CD4-positive, alpha-beta T cell (primary cell): ENCODE measurements at places on chromosomes 6 and 20.
A peak's percentile ranks its signal among the peaks of the same experiment; 100 is the strongest.

DNA sequence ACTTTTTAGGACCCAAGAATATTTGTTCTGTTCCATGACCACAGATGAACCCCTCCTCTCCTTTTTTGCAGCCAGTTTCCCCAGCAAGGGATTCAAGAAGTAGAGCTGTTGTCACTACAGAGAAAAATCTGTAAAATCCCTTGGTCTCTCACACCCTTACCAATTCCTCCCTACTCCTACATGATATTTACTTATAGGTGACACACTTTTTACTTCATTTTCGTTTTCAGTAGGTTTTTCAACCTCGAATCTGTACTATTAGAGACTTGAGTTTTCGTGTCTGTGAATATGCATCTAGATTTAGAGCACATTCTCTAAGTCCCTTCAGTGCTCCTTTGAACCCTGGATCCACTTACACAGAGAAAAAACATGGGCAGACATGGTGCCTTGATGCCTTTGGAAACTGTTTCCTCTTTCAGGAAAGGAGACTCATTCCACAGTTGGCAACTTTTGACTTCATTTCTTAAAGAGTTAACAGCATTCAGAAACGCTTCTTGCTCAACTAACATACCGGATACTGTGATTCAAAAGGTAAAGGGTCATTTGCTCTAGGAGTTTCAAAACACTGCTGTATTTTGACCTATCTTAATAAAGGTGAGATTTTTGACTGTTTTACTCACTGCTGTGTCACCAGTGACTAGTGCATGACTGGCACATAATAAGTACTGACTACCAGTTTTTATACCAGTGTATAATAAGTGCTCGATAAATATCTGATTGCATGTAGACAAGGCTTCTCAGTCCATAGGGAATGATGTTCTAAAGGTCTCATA is 50.6 kb downstream of the LAMA4 start:
- no peak for DNase-seq

DNA sequence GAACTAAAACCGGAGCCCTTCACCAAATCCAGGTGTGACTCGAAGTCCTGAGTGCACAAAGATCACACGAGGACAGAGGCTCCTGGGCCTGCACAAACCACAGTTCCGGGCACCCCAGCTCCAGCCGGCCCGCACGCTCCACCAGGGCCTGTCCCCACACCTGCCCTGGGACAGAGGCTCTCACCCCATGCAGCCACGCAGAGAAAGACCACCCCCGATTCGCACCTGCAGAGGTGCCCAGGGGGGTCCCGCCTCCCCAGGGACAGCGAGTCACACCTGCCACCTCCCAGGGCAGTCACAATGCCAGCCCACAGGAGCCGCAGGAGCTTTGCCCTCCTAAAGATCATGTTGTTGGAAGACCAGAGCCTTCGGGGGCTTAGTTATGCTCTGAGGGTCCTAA is 25.4 kb upstream of the MRGBP start:
- DNase-seq, result no peak

GRCh38 chr6:79570129-79571029 is 33.1 kb upstream of the LCA5 start:
- DNase-seq, result no peak

DNA sequence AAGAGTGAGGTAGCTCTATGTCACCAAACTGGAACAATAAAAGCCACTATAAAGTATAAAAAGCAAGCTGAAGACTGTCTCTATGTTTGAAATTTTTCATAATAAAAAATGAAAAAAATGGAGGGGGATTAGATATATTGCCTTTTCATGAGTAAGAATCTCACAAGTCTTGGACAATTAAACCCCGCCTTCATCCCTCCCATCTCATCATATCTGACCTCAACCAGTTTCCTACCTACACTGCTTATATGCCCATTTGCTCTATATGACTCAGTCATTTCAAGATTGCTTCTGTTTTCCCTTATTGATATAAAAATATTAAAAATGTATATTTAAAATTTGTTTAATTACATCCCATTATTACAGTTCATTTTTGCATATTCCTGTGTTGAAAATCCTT is 2.9 kb upstream of the TRIM39 start:
- DNase-seq, result no peak

- no peak for DNase-seq
Measured at GRCh38 chr20:23637282-23638221, at the start of gene CST3. TSS of gene CST3 (minus strand) at chr20:23637955. CDS start at chr20:23637862, 93 bp downstream.

DNA sequence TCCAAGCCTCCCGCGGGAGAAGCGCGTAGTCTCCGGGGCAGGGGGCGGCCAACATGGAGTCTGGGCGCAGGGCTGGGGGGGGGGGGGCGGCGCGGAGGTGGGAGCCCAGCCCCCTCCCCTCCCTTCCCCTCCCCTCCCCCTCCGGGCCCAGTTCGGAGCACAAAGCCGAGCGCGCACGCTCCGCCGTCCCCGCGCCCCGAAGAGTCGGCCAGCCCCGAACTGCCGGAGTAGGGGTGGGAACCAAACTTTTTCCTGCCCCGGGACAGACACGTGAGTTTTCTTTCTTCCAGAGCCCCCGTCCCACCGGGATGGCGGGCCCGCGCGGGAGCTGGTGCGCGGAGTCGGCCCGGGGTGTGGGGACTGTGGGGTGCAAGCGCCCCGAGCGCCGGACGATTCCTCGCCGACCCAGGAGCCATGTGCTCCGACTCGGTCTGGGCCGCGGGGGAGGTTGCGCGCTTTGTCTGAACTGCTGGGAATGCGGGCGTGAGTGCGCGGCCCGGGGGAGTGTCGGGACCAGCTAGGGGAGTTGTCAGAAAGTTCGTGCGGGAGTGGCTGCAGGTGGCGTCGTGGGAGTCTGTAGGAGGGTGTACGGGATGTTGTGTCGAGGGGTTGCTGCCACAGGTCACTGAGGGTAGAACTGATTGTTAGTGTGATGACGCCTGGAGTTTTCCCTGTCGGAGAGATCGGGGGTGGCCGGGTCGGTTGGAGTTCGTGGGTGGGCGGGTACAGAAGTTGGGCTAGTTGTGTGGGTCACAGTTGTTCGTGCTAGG is 1.2 kb downstream of the TGIF2 start:
- peak; percentile 55 for DNase-seq

DNA sequence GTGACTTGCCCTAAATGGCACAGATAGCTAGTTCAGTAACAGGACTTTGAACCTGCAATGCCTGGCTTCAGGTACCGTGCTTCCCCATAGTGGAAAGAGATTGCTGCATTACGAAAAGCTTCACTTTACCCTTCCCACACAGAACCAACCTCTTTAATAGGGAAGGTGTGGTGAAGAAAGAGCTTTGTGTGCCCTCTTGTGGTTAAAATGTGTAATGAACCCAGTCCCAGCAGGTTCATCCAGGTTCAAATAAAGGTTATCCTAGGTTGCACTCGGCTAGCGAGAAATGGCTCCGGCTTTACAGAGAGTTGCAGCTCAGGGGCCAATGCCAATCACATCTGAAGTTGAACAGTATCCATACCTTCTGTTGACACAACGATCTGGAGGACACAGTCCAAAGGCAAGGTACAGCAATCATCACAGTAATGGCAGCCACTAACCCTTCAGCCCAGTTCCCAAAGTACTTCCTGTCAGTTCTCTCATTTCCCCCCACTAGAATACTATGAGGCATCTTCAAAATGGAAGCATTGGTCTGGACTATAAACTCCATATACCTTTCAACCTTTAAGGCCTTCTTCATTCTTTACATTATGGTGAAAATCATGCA is 3.0 kb downstream of the DEFB115 start:
- DNase-seq, result no peak

GRCh38 chr6:169955731-169956437 is 204.5 kb downstream of the ERMARD start:
- DNase-seq, result no peak

DNA sequence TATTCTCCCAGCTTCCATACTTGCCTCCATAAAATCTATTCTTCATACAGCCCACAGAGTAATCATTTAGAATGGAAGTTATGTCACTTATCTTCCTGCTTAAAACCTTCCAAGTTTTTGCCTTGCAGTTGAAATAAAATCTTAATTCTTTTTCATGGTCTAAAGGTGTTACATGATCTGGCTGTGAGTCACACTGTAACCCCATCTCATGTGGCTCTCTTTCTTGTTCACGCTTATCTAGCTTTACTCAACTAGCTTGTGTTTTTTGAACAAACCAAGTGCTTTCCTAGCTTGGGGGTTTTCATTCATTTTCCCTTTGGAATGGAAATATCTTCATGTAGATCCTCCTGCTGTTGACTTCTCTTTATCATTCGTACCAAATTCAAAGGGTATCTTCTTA is 23.6 kb upstream of the THEMIS start:
- DNase-seq, result no peak

- DNase-seq, result no peak
Measured at GRCh38 chr6:70241031-70241430, 61.9 kb downstream of the COL9A1 start.

DNA sequence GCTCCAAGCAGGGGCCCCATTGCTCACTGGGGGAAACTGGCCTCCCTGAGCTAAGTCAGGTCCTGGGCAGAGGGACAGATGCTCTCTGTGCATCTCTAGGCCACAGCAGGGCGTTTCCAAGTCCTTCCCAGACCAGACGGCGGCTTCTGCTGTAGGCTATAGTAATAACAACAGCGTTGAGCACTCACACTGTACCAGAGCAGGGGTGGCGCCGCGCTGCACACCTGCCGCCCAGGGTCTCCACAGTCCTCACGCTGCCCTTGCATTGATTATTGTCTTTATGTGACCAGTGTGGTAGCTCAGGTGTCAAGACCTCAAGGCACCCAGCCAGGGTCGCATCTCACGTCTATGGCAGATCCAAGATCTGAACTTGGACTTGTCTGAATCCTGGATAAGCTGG is 14.9 kb upstream of the CCN5 start:
- no peak for DNase-seq

DNA sequence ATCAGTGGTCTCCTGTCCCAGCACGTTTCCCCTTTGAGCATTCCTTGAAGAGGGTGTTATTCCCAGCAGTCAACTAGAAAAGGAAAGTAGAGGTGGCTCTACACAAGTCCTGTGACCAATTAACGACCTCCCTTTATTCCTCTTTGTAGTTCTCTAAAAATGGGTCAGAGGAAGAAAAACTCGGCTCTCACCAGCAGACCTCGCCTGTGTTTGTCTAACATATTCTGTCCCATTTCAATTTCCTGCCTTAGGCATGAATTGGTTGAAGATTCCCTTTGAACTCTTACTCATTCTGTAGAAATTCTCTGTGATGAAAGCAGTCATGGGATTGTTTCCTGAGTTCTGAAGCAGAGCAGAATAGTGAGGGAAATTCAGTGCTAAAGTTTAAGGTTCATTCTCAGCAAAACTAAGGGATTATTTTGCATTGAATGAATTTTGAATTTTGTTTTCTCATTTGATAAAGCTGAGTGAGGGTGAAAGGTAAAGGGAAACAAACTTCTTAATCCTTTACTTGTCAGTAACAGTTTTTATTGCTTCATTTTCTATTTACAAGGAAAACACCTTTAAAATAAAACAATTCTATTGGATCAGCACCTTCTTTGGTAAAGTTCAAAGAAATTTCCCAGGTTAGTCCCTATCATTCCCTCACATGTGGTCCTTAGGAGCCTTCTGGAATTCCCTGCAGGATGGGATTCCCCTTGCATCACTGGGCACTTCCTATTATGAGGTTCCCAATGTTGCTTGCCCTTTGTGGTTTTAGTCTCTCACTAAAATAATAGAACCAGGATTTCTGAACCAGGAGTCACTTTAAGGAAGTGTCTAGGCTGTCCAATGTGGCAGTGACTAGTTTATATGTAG is 105.8 kb downstream of the SLX4IP start:
- DNase-seq, result no peak

DNA sequence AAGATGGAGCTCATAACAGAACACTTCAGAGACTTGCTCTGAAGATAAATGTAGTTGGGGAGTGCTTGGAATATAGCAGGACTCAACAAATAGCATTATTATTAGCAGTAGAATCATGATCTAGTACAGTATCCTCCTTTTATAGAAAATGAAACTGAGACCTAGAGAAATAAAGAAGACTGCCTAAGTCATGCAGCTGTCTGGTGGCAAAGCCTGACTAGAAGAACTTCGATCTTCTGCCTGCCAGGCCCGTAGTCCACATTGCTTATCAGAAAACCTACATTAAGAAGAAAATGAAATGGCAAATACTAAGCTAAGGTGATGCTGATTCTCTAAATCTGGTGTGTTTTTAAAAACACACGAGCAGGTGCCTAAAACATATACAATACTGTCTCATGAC is 46.4 kb upstream of the DST start:
- no peak for DNase-seq

DNA sequence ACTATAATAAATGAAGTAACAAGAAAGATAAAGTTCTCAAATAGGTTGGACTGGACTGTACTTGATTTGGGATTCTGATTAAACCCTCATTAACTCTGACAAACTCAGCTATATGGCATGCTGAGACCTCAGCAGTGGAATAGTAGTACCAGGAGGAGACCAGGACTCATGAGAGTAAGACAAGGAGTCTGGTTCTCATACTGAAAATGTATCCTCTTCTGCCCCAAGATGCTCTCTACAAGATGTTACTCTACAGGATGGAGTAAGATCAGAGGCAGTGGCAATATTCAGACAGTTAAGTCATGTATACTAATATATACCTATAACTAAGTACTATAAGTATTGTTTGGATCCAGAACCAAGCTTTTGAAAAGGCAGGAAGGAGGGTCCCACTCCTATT is 31.9 kb upstream of the SYNCRIP start:
- DNase-seq, result no peak

- DNase-seq, result no peak
Measured at GRCh38 chr6:62746968-62747367, 460.9 kb upstream of the KHDRBS2 start.
